ENCODE measurements at places on chromosomes 5 and 9.

DNA sequence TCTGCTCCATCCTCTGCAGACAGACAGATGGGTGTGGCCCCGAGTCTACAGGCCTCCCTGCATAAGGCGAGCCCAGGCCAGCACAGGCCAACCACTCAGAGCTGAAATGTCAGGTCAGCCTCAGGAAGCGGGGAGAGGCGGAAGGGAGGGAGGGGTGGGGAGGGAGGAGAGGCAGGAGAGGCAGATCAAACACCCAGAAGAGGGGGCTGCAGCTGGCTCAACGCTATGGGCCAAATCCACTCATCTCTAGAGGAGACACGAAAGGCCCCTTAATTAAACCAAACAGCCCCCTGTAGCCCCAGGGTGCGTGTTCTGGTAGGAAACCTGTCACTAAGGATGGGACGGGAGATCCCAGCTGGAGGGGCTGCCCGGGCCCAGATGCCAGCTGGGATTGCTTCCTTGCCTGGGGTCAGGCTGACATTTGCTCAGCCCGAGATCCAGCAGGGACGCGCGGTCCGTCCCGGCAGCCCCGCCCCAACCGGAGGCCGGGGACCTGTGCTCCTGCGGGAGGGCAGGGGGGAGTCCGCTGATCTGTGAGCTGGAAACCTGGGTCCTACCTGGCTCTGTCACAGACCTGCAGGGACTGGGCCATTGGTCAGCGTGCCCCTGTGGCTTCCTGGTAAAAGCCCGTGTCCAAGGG is 97.2 kb upstream of the SARDH start:
- DNase-seq: no peak

GRCh38 chr9:34566322-34566721 is 23.2 kb downstream of the CNTFR start:
- no peak for DNase-seq

GRCh38 chr5:145243016-145243415 is 592.1 kb downstream of the PRELID2 start:
- no peak for DNase-seq

DNA sequence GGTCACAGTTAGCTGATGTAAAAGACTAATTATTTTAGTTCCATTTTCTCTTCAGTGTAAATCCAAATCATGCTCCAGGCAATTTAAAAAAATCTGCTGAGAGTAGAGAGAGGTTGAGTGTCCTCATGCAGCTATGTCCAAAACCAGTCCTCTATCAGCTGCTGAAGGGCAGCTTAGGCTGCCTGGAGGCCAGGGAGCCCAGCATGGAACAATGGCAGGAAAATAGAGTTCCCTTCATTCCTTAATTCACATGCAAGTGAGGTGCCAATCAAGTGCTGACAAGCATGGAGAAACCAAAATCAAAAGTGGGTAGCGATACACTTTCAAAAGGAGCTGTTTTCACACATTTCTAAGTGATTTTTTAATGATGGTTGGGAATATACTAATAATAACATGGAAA is 78.3 kb upstream of the POU5F2 start:
- no peak for DNase-seq

GRCh38 chr5:173850659-173851058 is 37.5 kb upstream of the CPEB4 start:
- DNase-seq: no peak

- no peak for DNase-seq
Measured at GRCh38 chr5:119074419-119074818, 3.5 kb downstream of the DMXL1 start.

- DNase-seq: no peak
Measured at GRCh38 chr5:122790354-122791103, 15.6 kb downstream of the SNX2 start.

- DNase-seq: no peak
Measured at GRCh38 chr5:118653183-118653582, 335.2 kb downstream of the DTWD2 start.

DNA sequence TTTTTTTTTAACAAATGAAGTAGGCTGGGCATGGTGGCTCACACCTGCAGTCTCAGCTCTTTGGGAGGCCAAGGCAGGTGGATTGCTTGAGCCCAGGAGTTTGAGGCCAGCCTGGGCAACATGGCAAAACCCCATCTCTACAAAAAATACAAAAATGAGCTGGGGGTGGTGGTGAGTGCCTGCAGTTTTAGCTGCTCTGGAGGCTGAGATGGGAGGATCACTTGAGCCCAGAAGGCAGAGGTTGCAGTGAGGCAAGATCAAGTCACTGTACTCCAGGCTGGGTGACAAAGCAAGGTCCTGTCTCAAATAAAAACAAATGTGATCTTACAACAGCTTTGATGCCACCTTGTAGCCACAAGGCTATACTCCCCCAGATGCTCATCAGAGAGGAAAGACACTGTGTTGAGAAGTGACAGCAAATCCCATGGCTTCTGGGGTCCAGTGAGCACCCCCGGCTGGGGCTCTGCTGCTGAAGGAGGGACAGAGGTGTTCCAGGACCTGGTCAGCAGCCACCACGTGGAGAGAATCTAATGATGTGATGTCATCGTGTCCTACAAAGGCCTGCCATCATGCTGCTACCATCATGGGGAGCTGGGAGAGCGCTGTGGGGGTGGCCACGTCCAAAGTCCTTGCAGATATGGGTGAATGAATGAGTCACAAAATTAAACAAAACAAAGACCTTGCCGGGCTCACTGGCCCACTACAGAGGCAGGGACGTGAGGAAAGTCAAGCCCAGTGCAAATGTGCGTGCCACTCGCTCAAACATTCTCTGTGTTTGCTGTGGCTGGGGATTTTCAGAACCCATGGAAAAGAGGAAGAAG is 60.7 kb downstream of the PRRT1B start:
- no peak for DNase-seq

DNA sequence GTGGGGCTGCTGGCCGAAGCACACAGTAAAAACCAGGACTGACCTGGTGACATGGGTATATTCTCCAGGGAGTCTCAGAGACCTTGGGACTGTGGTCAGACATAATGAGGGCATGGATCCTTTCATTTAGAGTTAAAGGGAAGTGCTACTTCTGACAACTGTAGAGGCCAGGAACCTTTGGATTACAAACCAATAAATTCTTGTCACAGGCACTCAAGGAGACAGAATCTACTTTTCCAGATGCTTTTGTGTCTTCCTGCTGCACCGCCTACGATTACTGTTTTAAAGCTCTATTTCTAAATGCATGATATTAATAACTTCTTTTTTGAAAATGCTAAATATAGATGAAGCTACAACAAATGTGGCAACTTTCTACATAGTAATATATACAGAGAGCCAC is 106.5 kb upstream of the LPAR1 start:
- no peak for DNase-seq

DNA sequence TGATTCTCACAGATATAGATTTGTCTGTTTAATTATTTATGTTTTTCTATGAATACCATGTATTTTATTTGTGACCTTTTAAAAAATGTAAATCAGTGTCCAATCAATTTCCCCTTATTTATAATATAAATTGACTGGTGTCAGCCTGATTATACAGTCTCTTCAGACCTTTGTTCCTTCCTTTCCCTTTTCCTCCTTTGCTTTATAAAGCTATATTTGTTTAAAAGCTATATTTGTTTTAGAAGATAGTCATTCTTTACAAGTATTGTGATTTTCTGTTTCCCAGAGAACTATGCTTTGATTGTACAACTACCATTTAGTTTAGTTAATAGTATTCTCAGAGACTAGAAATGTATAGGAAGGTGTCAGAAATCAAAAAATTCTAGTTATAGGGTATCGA is 90.6 kb downstream of the CNTLN start:
- no peak for DNase-seq

- DNase-seq: no peak
Measured at GRCh38 chr9:27383524-27383923, 86.6 kb upstream of the EQTN start.

- no peak for DNase-seq
Measured at GRCh38 chr5:108730617-108731340, 16.9 kb upstream of the FER start.

Measured in activated naive CD4-positive, alpha-beta T cell treated with Interleukin-2 at 50 U/mL for 16 hours (primary cell).